Activated CD8-positive, alpha-beta memory T cell treated with anti-CD3 and anti-CD28 coated beads for 48 hours (primary cell): ENCODE measurements at places on chromosomes 7 and 10.

- DNase-seq, result peak; percentile 54
These were observed 37.9 kb downstream of the VOPP1 start for GRCh38 chr7:55534262-55534915.

GRCh38 chr7:137789215-137789882, 57.4 kb downstream of the DGKI start:
- no peak for DNase-seq

GRCh38 chr10:43252166-43252782, 14.6 kb downstream of the RASGEF1A start:
- DNase-seq, result no peak

DNA sequence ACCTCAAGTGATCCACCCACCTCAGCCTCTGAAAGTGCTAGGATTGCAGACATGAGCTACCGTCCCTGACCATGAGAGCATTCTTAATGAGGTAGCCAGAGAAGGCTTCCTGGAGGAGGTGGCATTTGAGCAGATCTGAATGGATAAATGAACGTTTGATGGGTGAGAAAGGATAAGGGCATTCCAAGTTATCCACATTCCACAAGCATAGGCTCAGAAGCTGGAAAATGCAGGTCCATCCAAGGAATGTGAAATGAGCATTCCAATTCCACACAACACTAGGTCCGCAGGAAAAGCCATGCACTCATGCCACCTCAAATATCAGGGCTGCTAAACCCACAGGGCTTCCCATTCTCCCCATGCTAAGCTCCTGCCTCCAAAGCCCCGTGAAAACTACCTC, 17.0 kb downstream of the TMEM130 start:
- DNase-seq, result no peak

GRCh38 chr7:94658826-94659225, 2.9 kb upstream of the SGCE start:
- no peak for DNase-seq

DNA sequence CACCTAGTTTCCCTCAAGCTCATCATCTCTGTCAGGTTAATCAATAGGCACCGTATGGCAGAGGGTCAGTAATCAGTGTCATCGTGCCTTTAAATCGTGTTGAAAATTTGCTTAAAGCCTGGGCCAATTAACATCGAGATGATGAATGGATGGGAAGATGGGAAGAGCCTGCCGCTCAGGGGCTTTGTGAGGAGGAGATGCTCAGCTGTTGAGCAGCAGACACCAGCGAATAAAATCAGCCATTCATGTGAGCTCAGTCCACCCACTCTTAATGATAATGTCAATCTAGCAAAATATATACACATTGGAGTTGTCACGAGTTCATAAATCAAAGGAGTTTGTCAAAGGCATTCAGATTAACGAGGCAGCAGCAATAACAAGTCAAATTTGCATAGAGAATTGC, 97.7 kb downstream of the BTRC start:
- DNase-seq, result no peak

DNA sequence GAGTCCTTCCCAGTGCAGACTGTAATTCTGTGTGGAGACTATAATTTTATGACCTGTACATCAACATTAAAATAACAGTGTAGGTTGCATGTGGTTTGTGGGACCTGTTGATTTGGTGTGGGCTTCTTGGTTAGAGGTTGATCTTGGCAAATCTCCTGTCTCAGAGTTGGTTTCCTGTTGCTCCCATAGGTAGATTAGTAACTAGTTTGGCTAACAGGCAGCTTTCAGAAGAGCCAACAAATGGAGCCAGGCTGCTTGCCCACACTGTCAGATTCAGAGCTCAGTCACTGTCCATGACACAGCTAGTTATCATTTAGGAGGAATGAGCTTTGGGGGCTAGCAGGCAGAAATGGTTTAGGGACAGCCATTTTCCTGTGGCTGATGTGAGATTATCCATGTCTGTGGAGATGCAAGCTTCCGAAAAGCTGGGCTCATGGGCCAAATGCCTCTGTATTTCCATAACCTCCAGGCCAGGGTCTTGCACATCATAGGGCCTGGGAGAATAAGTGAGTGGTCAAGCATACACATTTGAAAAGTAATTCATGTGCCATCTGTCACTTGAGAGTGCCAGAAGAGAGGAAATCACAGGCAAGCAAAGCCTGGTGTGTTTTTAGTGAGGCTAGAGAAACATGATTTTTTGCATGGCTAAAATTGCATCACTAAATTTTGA, 33.4 kb downstream of the CCM2 start:
- no peak for DNase-seq

DNA sequence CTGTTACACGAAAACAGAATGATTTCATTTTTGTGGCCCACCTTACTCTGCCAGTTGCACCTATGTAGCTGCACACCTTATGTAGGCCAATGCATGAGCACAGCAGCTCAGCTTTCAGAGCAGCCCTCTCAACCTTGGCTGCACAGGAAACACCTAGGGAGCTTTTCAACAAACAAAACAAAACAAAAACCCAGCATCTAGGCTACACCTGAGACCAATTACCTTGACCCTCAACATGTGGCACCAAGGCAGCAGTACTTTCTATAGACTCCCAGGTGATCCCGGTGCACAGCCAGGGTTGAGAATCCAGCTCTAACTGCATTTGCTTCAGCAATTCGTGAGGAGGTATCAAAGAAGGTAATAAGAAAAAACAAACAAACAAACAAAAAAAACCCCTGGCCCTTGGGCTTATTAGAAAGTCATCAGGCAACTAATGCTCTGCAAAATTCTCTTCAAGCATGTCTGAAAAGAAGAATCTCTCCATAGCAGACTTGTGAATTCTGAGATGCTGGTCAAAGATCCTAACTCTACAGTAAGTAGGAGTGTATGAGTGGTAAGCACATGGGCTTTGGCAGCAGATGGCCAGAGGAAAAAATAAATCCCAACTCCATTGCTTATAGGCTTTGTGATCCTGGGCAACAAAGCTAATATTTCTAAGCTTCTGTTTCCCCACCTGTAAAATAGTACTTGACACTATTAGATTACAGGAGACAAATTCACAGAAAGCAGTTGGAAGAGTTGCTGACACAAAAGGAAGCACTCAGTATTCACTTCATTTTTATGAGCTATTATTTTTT, 113.4 kb upstream of the NOBOX start:
- no peak for DNase-seq
